ENCODE measurements at places on chromosomes 12 and 14.

DNA sequence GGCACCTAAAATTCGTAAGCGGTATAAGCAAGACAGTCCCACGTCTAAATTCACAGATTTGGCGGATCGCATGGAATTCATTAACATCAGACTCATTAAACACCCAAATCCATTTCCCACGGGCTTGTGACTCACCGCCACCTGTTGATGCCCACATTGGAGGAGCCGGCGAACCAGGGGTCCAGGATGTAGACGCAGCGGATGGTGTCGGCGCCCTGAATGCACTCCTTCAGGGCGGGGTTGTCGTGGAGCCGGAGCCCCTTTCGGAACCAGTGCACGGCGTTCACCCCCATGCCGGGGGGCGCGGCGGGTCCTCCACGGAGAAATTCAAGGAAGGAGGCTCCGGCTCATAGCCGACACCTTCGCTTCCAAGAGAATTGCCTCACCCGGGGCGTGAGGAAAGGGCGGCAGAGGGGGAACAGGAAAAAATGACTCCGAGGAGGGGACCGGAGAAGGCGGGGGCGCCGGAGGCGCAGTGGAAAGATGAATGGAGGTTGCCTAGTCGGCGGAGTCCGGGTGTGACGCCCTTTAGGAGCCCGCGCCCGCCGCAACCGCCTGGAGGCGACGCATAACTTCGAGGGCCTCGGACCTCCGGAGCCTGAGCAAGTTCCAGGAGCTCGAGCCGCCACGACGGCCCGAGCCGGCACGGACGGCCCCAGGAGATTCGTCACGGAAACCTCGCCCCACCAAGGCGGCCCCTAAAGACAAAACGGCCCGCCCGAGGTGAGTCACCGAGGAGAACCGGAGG, 506 bp downstream of the CRY1 start:
- DNase-seq, result peak; percentile 78

DNA sequence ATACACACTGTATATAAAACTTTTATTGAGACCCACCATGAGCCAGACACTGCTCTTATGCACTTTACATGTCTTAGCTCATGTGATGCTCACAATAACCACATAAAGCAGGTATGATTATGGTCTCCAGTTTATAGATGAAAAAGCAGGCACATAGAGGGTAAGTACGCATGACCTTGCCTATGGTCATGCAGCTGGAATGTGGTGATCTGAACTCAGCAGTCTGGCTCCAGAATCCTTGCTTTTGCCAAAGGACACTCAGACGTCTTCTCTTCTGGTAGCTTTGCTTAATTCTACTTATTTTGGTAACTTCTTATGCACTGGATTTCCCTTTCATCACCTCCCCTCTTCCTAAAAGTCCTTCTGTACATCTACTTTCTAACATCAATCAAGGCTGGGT, 103.3 kb upstream of the CRY1 start:
- DNase-seq, result no peak

GRCh38 chr12:127963933-127964332, 303.0 kb upstream of the TMEM132C start:
- no peak for DNase-seq

- DNase-seq, result peak; percentile 33
Measured at GRCh38 chr14:64502887-64503433, 678 bp downstream of the ZBTB25 start.

- no peak for DNase-seq
Measured at GRCh38 chr14:26888592-26888991, 290.8 kb upstream of the NOVA1 start.

DNA sequence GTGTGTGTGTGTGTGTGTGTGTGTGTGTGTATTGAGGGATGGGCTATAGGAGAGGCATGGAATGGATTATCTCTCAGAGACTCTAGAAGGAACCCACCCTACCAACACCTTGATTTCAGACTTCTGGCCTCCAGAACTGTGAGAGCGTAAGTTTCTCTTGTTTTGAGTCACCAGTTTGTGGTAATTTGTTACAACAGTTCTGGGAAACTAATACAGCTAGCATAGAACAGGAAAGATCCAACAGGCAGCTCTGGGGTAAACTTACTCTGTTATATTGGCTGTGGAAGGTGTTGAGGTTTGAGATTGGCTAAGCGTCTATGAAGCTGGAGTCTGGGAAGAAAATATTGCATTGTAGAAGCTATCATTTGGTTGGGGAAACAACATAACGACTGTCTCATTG, 334.3 kb downstream of the AACS start:
- DNase-seq, result no peak

DNA sequence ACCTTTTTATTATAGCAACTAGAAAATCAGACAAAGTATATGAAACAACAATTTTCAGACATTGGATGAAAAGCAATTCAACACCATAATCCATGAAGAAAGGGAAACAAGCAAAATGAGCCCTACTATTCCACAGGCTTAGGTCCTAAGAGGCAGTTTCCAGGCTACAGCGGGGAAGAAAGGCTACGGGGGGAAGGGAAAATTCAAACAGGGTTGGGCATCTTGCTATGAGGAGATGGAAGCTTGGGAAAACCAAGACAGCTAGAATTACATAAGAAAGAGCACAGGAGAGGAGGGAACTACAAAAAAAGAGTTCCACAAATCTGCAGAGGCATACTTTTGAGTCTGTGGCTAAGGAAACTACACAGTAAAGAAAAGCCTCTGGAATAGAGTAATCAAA, 356.0 kb upstream of the CLEC14A start:
- no peak for DNase-seq

DNA sequence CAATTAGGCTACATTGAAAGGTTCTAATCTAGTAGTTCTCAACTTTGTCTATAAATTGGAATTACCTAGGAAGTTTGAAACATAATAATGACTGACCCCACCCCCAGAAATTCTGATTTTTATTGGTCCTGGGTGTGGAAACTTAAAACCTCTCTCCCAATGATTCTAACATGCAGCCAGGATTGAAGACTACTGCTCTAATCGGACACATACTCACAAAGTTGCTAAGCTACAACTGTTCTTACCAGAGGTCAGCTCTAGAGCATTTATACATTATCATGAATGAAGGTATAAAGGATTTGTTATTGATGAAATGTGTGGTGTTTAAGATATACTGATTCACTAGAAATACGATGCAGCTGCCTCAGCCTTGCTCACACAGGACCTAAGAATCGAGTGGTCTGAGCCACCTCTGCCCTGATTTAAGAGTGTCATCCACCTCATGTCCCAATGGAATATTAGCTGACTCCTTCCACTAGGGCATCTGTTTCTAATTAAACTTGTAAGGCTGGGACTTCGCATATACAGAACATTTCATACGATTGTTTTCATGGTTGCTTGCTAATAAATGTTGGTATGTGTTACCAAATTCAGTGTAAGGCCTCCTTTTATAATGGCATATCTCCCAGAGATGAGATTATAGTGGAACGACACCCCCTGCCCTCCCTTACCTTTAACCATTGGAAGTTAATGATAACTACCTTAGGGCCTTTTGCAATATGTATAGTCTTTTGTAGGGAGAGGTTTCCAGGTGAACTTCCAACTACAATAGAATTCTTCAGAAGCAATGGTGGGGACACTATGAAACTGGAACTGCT, 410.8 kb upstream of the PDE3A start:
- DNase-seq, result no peak

GRCh38 chr12:125070112-125070511, 4.9 kb downstream of the AACS start:
- DNase-seq, result no peak

DNA sequence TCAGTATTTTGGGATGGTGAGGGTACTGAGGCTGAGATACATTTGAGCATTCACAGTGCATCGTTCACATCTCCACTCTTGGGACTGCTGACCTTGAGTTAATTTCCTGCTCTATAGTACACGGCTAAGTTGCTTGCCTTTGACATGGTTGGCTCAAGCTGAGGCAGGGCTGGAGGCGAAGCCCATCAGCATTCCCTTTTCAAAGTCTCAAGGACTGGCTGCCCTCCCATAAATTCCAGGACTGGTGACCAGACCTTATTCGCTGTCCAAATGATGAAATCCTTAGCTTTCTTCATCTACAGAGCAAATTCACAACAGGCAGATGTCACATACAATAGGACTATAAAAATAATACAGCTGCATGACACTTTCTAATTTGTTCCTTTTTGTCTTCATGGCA, 85.9 kb downstream of the SSPN start:
- DNase-seq, result no peak

DNA sequence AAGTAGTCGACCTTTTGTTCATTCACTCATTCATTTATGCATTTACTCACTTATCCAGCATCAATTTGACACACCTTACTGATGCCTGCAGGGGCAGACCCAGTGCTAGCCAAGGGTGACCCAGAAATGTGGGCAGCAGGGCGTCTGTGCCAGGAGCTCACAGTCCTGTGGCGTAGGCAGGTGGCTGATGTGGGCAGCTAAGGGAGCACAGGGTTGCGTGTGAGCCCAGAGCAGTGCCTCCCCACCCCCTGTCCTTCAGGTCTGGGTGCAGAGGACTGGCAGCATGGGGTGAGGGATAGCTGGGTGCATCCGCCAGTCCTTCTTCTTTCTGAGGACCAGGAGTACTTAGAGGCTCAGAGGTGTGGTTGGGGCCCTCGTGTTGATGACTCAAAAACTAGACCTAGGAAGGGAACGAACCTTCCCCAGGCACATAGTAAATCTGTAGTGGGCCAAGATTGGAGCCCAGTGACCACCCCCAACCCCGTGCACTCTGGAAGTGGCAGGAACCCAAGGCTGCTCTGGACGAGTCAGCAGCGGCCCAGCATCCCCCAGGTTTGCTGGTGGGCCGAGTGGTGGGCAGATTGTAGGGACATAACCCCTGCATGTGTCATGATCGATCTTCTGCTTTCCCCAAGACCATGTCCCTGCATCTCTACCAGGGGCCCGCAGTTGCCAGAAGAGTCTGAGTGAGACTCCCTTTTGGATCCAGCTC, 63.9 kb downstream of the BEGAIN start:
- no peak for DNase-seq

DNA sequence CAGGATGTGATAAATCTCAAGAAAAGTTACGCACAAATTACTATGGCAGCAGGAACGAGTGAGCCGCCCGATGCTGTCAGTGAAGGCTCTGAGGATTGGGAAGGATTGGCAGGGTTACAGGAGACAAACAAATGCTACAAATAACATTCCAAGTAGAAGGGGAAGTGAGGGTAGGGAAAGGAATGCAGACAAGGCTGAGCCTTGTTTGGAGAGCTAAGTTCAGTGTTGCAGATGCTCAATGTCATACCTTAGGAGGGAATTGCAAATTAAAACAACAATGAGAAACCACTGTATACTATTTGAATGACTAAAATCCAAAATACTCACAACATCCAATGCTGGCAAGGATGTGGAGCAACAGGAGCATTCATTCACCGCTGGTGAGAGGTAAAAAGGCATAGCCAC, 1.3 kb downstream of the CLEC9A start:
- no peak for DNase-seq

GRCh38 chr14:72722201-72722785, 171.6 kb downstream of the DPF3 start:
- DNase-seq, result no peak

DNA sequence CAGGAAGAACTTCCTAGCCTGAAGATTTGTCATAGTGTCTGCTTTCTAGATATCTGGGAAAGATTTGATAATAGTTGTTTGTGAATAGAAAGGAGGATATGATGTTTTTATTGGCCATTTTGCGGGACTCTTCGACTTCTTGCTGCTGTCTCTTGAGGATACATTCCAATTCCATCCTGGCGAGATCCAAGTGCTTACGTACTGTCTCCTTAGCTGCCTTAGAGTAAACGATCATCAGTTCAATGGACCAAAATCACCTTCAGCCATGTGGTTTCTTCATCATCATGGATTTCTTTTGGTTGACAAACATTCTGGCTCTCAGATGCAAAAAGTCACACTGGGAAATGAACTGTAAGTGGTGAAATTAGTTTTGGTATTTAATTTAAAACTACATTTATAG, 82.7 kb upstream of the SCN8A start:
- DNase-seq, result no peak

All from stimulated activated CD4-positive, alpha-beta T cell treated with anti-CD3 and anti-CD28 coated beads, Interleukin-4, amount 100 ng/mL, for 24 hours (primary cell).